ENCODE measurements at places on chromosomes 6 and 20.

- no peak for DNase-seq
These were observed 53.6 kb downstream of the CD164 start for GRCh38 chr6:109328629-109329028.

- no peak for DNase-seq
These were observed 177.3 kb downstream of the EPHA7 start for GRCh38 chr6:93242049-93242448.

DNA sequence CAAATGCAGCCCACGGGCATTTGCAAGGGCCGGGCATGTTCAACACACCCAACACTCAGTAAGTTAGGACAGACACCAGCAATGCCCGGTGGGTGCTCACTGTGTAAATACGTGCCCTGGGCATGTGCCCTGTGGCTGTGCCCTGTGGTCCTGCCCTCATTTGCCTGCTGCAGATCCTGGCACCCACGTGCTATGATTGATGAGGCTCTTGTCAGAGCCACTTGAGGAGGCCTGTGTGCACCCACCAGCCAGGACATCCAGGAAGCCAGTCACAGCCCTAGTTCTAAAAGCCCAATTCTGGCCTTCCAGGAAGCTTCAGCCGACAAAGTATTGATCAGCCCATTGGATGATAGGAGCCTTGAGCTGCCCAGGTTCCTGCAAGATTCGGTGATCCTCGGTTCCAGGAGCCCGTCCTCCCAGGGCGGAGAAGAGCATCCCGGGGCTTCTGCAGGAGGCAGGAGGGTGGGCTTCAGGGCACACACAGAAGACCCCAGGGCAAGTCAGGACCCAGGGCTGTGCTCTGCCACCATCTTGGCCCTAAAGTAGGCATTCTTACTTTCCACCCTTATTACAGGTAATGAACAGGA lies 223.9 kb downstream of the PREX1 start:
- no peak for DNase-seq

DNA sequence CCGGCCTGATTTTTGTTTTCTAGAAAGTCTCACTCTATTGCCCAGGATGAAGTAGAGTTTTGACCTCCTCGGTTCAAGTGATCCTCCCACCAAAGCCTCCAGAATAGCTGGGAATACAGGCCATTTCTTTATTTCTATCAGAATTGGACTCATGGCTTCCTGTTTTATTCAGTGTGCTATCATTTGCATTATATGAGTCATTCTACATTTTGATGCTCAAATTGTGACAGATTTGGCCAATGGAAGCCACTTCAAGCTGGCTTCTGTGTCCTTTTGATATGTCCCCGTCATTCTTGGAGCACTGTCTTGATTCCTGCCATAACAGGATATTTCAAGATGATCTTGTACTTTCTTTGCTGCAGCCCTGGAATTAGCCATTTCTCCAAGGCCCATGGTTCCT lies 75.1 kb downstream of the CNBD2 start:
- no peak for DNase-seq

DNA sequence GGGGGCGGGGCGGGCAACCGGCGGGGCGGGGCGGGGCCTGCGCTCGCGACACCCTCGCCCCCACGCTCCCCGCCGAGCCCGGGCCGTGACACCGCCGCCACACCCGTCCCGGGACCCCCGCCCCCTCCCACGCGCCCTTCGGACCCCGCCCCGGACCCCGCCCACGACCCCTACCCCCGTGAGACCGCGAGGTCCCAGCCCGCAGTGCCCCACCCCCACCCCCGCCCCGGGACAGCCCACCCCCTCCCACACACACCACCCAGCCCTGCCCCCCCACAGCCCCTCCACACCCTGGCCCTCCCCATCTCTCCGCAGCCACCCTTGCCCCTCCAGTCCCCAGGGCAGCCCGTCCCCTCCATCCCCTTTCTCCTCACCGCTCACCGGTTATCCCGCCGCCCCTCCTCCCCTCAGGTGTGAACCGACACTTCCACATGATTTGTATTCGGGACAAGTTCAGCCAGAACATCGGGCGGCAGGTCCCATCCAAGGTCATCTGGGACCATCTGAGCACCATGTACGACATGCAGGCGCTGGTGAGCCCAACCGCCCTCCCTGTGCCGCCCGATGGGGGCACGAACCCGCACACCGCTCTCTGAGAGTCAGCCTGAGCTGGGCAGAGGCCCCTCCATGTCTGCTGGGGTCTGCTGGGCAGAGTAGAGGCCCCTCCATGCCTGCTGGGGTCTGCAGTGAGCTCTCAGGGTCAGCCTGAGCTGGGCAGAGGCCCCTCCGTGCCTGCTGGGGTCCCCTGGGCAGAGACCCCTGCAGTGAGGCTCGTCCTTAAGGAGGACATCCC lies 622 bp downstream of the MRGBP start:
- no peak for DNase-seq

- DNase-seq: no peak
These were observed 542.6 kb downstream of the HDGFL1 start for GRCh38 chr6:23111984-23112383.

DNA sequence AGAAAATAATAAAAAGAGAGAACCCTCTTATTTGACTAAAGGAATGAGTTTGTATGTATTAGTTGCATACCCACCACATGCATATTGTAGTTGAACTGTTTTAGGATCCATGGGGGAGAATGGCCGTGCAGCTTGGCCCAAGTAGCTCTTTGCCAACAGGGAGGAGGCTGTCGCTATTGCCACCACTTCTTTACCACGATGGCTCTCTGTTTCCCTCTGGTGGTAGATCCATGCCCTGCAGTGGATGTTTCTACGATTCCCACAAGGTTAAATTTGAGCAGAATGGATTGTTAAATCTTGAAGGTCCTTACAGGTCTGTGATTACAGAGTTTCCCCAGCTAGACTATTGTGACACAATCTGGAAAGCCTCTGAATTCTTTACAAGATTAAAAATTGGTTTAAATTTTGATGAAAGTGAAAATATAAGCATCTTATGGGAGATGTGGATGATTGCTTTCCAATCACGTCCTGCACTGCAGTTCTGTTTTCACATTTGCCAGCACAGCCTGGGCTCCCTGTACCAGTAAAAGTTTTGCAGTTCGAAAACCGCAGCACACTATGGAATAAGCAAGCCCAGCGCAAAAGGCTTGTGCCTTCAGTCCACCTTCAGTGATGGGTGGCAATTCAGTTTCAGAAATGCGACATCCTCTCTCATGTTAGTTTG lies 34.4 kb upstream of the FNDC1 start:
- peak; percentile 81 for DNase-seq

- no peak for DNase-seq
These were observed 154.2 kb downstream of the LRFN2 start for GRCh38 chr6:40432982-40433381.

- no peak for DNase-seq
These were observed 2.0 kb downstream of the CD24 start for GRCh38 chr6:106972500-106972899.

- no peak for DNase-seq
These were observed 56.3 kb upstream of the EYA4 start for GRCh38 chr6:133184798-133185372.

DNA sequence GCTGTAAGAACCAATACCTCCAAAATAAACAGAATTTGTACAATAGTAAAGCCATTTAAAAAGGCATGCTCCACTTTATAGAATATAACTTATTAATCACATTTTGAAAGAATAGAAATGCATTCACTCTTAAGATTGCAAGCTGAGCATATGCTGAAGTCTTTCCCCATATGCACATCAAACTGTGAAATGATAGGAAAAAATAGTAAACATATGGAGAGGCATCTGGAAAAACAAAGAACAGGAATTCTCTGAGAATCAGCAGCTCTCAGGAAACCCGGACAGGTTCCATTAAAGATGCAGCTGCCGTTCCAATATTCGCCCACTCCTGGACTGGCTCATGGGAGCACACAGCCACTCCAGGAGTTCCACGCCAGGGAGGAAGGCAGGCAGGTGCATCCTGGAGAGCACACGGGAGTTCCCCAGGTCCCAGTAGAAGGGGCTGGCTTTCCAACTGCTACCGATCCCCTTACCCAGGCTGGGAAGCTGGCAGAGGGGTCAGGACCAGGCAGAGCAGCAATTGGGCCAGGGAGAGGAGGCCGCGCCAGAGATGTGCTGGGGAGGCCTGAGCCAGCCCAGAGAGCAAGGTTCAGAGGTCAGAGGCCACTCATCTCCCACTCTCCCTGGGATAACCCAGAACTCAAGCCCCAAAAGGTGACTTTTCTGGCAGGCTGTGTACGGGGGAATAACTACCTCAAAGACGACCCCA lies 111.1 kb downstream of the DLL1 start:
- DNase-seq: no peak

DNA sequence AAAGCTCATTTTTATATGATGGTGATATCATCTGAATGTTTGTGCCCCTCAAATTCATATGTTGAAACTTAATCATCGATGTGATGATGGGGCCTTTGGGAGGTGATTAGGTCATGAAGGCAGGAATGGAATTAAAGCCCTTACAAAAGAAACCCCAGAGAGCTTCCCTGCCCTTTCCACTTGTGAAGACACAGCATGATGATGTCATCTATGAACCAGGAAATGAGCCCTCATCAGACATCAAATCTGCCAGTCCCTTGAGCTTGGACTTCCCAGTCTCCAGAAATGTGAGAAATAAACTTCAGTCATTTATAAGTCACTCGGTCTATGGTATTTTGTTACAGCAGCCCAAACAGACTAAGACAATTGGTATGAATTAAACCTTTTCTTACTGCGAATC lies 153.1 kb downstream of the MYB start:
- DNase-seq: no peak

DNA sequence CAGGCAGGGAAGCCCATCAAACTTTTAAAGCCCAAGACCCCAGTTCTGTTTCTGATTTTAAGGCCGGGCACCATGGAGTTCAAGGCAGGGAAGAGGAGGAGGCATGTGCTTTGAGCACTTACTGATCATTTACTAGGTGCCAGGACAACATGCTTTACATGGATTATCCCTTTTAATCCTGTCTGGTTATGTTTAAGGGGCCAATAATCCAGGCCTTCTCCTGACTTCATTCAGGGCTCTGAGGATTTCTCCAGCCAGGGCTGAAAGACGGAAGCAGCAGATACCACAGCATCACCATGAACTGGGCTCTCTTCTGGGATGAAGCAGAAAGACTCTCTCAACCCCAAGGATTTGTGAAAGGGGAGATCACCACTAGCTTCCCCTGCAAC lies 4.1 kb downstream of the CCND3 start:
- no peak for DNase-seq

DNA sequence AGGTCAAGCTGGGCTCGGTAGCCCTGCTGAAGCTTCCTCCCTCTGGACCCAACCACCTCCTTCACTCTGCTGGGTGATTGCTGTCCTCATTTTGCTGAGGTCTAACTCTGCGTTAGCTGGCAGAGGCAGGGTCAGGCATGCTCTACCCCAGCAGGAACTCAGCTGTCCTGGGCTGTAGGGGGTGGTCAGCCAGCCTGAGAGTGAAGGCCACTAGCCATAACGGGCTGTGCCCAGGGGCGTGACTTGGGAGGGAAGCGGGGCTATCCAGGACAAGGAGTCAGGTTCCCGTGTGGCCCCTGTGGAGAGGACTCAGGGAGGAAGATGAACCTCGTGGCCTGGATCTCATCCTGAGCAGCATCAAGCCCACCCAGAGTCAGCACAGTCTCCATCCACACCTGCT lies 761 bp downstream of the CST5 start:
- no peak for DNase-seq

DNA sequence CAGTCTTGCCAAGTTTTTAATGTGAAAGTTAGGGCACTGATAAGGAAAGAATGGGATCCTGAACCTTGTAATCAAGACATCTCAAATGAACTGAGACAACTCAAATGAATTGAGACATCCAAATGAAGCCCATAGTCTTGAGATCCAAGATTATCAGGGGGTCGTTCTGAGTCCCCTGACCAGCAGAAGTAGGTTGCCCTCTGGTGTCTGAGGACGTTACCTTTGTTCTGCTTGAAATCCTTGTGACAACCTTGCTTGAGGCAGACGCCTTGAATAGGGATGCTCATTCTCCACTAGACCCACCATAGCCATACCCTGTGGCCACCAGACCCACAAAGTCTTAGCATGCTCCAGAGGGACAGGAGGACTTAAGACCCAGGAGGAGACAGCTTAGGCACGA lies 37.7 kb downstream of the ZBTB9 start:
- DNase-seq: no peak

- no peak for DNase-seq
These were observed 67.1 kb downstream of the GFOD1 start for GRCh38 chr6:13420269-13420668.

- DNase-seq: no peak
These were observed 122.8 kb upstream of the B3GAT2 start for GRCh38 chr6:71079677-71080076.

- peak; percentile 70 for DNase-seq
These were observed 15.9 kb downstream of the PRDM1 start for GRCh38 chr6:106102034-106102433.

- no peak for DNase-seq
These were observed 643 bp downstream of the CD24 start for GRCh38 chr6:106973836-106974335.

- DNase-seq: no peak
These were observed 202.2 kb upstream of the PRND start for GRCh38 chr20:4519534-4519933.

DNA sequence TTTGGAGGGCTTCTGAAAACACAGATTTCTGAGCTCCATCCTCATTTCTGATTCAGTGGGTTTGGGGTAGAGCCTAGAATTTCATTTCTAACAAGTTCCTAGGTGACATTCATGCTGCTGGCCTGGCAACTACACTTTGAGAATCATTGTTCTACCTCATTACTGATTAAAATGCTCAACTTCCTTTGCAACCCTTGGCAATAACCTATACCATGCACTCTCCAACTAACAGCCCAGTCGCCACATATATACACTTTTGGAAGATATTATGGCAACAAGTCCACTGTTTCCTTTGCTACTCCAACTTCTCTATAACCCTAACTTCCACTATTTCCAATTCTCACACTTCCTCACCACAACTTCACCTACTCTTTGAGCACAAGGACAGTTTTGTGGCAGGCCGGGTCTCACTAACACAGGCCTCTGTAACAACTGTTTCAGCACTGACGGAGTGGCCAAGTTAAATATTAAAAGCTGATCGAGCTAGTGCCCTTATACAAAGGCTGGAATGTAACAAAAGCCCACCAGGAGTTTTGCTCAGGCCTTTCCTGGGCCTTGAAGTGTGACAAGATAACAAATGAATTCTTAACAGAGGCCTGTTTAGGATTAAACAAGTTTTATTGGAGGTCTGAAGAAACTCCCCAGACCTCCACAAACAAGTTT lies 32.1 kb upstream of the RAB23 start:
- no peak for DNase-seq

DNA sequence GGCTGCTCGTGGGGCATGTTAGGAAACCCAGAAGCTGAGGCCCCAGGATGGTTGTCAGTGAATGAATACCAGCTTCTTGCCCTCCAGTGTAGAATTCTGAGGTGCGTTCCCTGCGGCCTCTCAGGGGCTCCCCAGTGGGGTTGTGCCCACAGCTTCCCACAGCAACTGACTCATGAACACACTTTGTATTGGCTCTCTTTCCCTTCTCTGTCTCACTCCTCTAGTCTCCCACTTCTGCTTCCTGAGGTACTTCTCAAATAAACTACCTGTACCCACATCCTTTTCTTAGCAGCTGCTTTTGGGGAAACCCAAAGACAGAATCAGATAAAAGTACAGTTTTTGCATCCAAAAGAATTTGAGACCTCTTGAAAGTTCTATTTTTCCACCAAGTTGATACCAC lies 107.7 kb upstream of the JAG1 start:
- no peak for DNase-seq

All from stimulated activated CD4-positive, alpha-beta T cell treated with anti-CD3 and anti-CD28 coated beads, Interleukin-2, amount 100 ng/mL, for 24 hours (primary cell).